SJSA1 (cell line): ENCODE measurements at places on chromosomes 7 and 10.

GRCh38 chr7:35246819-35247218, 7.1 kb downstream of the TBX20 start:
- no peak overlapping the region for H3K27ac ChIP-seq
- peaks cover 7% of the 10 kb centered on the region for H3K4me1 ChIP-seq
- no peaks in the 10 kb centered on the region for H3K27me3 ChIP-seq

DNA sequence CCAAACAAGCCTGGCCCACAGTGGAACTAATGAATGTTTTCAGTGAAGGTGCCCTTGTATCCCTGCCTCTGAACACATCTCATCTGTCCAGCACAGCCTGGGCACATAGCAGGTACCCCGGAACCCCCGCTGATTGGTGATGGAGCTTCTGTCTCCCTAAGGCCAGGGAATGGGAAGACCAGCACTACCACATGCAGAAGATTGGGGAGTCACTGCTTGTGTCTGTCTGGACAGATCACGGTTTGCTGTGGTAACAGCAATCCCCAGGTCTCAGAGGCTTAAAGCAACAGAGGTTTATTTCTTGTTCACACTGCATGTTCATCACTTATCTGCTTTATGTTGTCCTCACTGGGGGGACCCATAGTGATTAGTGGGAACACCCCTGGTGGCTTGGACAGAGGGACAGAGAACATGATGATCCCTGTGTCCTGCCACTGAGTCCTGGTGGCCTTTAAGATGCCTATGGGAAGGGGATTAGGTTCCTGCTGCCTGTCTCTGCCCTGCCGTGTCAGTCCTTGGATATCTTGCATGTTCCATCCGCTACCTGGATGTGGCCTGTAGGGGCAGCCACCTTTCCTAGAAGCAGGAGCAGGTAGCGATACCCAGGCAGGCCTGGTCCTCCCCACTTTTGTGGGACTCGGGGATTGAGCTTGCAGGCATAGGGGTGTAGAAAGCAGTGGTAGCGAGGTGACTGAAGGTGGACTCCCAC, 3.6 kb downstream of the TSPAN14 start:
- no peaks in the 10 kb centered on the region for H3K27me3 ChIP-seq
- H3K27ac ChIP-seq: no peak overlapping the region
- H3K36me3 ChIP-seq: peaks cover 33% of the 10 kb centered on the region
- no peak for DNase-seq

GRCh38 chr10:71685554-71686232, 33.9 kb downstream of the C10orf105 start:
- DNase-seq: no peak
- H3K4me1 ChIP-seq: no peaks in the 10 kb centered on the region
- no peaks in the 10 kb centered on the region for H3K27me3 ChIP-seq
- H3K27ac ChIP-seq: no peak overlapping the region

DNA sequence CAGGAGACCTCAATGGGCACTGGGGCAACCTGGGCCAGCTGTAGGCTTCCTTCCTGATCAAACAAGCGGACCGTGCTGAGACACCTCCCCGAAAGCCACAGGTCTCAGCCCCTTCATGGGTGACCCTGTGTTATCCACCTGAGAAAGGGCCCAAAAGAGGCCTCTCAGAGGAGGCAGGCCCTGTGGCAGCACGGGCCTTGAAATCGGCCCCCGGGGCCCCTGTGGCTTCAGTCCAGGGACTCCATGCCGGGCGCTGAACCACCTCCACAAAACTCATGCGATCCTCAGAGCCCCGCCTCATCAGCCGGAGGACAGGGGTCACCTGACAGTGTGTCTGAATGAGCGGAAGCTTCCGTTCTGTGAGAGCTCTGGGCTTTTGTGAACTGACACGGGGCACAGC, 307.1 kb downstream of the PAXIP1 start:
- no peaks in the 10 kb centered on the region for H3K4me1 ChIP-seq
- H3K4me3 ChIP-seq: no peak overlapping the region
- no peaks in the 10 kb centered on the region for H3K36me3 ChIP-seq
- H3K27ac ChIP-seq: no peak overlapping the region

- H3K36me3 ChIP-seq: no peaks in the 10 kb centered on the region
- no peak overlapping the region for H3K4me3 ChIP-seq
- H3K27me3 ChIP-seq: peaks cover 15% of the 10 kb centered on the region
Measured at GRCh38 chr7:155995183-155995612, 182.9 kb upstream of the SHH start.

DNA sequence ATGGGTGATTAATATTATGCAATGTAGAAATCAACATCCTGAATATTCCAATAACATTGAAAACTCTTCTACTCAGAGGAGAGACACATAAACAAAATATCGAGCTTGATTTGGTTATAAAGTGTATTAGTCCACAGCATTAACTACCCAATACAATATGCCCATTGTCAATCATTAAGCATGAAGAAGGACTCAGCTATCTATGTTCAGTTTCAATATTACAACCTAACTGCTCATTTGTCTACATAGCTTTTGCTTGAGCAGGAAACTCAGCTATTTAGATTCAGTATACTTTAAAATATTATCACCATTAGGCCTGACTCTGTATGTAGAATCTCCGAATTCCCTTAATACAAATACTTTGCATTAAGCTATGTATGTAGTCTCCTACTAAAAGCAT, 262.6 kb downstream of the SEMA3A start:
- DNase-seq: no peak
- no peaks in the 10 kb centered on the region for H3K4me1 ChIP-seq
- H3K27ac ChIP-seq: no peak overlapping the region
- no peak overlapping the region for H3K4me3 ChIP-seq

DNA sequence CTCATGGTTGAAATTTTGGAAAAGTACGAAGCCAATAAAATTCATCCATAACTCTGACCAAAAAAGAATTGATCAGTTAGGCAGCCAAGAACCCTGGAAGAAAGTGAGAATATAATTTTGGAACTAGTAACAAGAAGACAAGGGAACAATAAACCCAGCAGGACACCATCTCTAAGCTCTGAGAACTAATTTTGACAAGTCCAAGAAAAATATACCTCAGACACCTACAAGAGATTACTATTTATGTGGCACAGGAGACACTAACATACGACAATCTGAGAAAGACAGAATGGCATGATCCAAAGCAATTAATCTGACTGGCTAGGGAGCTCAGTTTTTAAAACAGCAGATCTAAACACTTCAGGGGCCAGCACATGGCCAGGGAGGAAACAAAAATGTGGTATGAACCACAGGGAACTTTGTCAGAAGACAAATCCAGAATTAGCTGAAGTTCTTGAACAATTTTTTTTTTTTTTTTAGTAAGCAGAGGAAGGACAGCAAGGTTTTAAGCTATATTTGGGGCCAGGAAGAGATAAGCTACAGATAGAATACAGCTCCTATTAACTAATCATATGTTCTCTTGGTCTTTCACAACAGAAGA, 38.9 kb downstream of the PARD3 start:
- no peak for DNase-seq
- no peaks in the 10 kb centered on the region for H3K27me3 ChIP-seq
- peaks cover 27% of the 10 kb centered on the region for H3K4me1 ChIP-seq
- H3K4me3 ChIP-seq: no peak overlapping the region
- no peaks in the 10 kb centered on the region for H3K36me3 ChIP-seq

DNA sequence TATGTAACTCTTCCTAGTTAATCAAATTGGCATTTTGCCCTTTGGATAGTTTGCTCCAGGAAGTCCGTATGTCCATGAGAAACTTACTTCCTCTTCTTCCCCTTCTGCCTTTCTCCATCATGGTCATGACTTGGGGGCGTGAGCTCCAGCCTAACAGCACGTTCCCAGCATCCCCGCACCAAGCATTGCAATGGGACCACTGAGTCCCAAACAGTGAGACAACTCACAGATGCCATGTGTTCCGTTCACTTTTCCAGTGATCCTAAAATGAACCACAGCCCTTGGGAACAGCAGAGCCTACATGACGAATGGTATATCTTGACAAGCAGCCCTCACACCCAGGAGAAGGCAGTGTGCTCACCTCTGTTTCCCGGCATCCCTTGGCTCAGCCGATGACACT, 10.7 kb downstream of the BTBD16 start:
- DNase-seq: no peak
- H3K4me1 ChIP-seq: peaks cover 8% of the 10 kb centered on the region
- H3K4me3 ChIP-seq: no peak overlapping the region
- H3K27me3 ChIP-seq: no peaks in the 10 kb centered on the region
- no peaks in the 10 kb centered on the region for H3K36me3 ChIP-seq

DNA sequence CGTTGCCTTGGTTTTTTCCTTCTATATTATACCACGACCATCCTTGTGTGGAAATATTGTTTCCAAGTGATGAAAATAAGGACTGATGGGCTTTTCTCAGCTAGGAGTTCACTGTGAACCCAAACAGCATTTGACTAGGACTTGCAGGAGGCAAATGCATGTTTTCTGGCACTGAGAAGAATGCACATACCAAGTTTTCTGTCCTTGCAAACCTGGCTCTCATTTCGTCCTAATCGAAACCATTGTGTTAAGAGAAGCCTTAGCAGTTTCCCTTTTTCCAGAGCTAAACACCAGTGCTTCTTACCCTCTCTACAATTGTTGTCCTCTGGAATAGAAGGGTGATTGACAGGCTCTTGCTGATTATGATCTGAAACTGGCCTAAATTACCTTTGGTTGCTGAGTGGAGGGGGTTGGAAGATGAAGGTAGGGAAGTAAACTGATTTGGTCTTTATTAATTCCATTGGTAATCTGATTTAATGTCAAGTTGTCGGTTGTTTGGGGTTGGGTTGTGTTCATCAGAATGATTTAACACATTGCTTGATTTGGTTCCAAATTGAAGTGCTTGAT, 33.1 kb upstream of the ELMO1 start:
- no peaks in the 10 kb centered on the region for H3K36me3 ChIP-seq
- no peaks in the 10 kb centered on the region for H3K4me1 ChIP-seq
- no peak for DNase-seq
- H3K27me3 ChIP-seq: no peaks in the 10 kb centered on the region; the same call in 1 of the 2 replicates
- H3K4me3 ChIP-seq: no peak overlapping the region

DNA sequence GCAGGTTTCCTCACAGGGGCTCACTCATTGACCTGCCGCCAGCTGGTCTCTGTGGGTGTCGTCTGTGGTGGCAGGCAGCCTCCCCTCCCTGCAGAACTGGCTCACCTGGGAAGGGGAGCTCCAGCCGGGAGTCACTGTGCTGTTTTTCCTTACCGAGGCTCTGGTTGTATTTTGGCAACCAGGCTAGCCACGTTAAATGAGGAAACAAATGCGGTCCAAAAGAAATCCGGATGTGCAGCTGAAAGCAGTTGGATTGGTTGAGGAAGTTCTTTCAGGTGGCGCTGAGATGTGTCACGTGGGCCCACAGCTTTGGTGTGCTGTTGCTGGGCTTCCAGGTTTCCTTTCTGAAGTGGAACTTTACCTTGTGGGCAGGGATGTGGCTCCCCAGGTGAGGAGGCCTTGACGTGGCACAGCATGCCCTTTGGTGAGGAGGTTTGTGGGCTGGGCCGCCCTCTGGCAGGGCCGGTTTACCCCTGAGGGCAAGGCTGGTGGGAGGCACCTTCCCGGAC, 14.2 kb downstream of the MTURN start:
- DNase-seq: no peak
- H3K36me3 ChIP-seq: peaks cover 40% of the 10 kb centered on the region
- no peaks in the 10 kb centered on the region for H3K27me3 ChIP-seq
- no peak overlapping the region for H3K4me3 ChIP-seq
- no peak overlapping the region for H3K27ac ChIP-seq

- no peak overlapping the region for H3K4me3 ChIP-seq
- peaks cover 6% of the 10 kb centered on the region for H3K4me1 ChIP-seq
- peaks cover 96% of the 10 kb centered on the region for H3K36me3 ChIP-seq
Measured at GRCh38 chr7:128842674-128843641, 12.8 kb downstream of the FLNC start.

- no peak overlapping the region for H3K4me3 ChIP-seq
- no peak overlapping the region for H3K27ac ChIP-seq
- no peak for DNase-seq
- H3K27me3 ChIP-seq: no peaks in the 10 kb centered on the region
- H3K4me1 ChIP-seq: peaks cover 15% of the 10 kb centered on the region
Measured at GRCh38 chr10:114663626-114664025, 5.6 kb upstream of the ABLIM1 start.

DNA sequence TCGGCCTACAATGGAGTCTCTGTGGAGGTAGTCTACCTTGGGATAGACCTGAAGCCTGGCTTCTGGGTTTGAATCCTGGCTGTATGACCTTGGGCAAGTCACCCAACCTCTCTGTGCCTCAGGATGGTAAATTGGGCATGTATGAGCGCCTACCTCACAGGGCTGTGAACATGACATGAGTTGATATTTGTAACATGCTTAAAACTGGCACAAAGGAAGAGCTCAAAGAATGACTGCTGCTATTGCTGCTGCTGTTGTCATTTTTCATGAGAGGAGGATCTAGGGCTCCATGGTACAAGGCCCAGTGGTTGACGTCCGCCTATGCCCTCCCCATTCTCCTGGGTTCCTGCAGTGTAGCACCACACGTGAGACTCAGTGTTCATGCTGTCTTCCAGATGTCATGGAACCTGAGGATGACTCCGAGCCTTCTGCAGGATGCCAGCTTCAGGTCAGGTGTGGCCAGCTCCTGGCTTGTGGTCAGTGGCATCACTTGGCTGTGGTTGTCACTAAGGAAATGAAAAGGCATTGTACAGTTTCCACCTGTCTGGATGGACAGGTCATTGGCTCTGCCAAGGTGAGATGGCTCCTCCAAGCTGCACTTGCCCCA, 95.0 kb downstream of the WDFY4 start:
- H3K4me1 ChIP-seq: no peaks in the 10 kb centered on the region
- H3K36me3 ChIP-seq: no peaks in the 10 kb centered on the region
- no peak overlapping the region for H3K27ac ChIP-seq
- no peak for DNase-seq

- H3K27ac ChIP-seq: no peak overlapping the region
- H3K36me3 ChIP-seq: no peaks in the 10 kb centered on the region
- DNase-seq: no peak
- H3K4me1 ChIP-seq: no peaks in the 10 kb centered on the region
- no peak overlapping the region for H3K4me3 ChIP-seq
Measured at GRCh38 chr7:22389892-22390291, 32.9 kb upstream of the RAPGEF5 start.

DNA sequence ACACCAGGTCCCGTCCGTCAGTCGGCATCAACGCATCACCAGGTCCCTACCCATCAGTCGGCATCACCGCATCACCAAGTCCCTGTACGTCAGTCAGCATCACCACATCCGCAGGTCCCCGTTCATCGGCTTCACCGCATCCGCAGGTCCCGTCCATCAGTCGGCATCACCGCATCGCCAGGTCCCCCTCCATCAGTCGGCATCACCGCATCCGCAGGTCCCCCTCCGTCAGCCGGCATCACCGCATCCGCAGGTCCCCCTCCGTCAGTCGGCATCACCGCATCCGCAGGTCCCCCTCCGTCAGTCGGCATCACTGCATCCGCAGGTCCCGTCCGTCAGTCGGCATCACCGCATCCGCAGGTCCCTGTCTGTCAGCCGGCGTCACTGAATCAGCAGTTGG, 55.1 kb downstream of the IGF2BP3 start:
- H3K4me1 ChIP-seq: peaks cover 13% of the 10 kb centered on the region
- H3K27me3 ChIP-seq: no peaks in the 10 kb centered on the region
- no peak overlapping the region for H3K27ac ChIP-seq
- DNase-seq: no peak
- H3K36me3 ChIP-seq: peaks cover 43% of the 10 kb centered on the region
